ENCODE measurements at places on chromosomes 3 and 15. TPM values are rescaled to one million over a fixed set of nuclear protein-coding genes. Genes with fewer than 3 reads are reported as not detected.

DNA sequence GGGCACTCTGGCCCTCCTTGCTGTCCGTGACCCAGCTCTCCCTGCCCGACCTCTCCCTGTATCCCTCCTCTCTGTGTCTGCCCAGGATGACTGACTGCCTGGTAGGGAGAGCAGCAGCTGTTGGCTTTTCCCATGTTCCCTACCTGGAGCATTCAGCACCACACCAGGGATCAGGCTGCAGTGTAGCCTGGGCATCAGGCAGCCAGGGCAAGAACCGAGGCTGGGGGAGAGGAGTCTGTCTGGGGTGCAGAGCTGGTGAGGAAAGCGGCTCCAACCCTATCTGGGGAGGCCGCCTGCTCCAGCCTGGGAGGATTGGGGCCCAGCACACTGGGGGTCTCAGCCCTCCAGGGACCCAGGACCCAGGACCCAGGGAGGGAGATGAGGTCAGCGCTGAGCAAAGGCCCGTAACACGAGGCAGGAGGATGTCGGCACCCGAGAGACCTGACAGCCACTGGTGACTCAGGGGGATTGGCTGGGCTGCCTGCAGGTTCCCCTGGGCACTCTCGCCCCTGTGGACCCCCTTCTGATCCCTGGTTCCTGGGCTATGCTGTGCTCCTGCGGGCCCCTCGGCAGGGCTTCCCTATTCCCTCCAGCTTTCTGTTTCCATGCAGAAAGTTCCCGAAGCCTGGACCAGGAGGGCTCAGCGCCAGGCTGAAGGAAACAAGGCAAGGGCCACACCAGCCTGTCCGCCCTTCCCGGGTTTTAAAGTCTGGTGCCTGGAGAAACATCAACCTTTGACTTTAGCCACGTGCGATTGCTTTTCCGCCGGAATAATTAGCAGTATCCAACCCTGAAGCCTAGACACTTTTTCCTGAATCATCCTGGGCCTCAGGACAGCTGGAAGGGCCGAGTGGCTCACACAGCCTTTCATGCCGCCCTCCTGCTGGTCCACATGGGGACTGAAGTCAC, 128.2 kb upstream of the MEF2A start:
- no peak for DNase-seq

DNA sequence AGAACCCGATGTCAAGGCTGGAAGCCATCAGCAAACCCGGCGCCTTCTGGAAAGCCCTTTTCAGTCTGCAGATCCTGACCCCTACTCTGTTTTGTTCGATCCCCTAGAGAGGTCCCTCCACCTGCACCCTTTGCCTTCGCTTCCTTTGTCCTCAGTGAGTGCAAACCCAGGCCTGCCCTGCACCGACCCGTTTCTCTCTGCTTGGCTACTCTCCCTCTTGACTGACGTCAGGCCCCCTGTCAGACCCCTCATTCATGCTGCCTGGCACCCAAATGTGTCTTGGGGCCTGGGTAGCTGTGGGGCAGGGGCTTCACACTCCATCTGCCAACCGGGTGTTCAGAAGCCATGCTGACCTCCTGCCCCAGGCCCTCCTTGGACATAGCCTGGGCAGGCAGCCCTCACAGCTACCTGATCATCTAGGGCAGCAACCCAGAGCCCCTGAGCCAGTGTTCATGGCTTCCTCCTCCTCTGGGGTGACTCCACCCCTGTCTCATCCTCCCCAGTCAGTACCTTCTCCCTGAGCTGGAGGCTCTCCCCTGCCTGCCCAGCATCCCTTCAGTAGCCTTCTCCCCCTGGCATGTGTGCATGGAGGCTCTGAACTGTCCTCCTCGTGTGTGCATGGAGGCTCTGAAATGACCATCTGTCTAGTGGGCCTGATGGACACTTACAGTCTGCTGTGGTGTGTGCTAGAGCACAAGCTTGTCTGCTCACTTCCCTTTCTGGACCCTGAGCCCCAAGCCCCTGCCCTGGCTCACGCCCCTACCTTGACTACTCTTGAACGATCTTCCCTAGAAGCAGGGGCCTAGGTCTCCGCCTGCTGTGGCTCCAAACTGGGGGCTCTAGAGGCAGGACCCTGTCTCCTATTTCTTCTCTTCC, 69.4 kb downstream of the EXOG start:
- DNase-seq = no peak

DNA sequence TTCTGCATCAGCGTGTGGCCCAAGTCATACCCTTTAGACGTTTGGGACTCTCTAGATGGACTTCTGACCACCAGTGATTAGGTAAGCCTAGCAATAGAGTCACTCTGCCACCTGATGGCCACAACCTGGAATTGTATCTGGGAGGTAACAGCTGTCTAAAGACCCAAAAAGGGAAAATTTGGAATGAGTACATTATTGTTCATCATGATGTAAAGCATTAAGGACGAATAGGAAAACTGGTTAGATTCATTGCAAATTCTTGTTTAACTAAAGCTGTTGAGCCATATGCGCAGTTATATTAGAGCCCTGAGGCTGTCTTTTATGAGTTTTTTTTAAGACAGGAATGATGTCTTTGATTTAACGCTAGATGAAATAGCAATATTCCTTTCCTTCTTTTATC, 63.6 kb downstream of the FAM81A start:
- DNase-seq = no peak

GRCh38 chr3:128629936-128630335, 20.7 kb downstream of the RPN1 start:
- DNase-seq = no peak

- peak; percentile 73 for DNase-seq
Measured at GRCh38 chr3:47522082-47522987, 8.8 kb upstream of the ELP6 start.

DNA sequence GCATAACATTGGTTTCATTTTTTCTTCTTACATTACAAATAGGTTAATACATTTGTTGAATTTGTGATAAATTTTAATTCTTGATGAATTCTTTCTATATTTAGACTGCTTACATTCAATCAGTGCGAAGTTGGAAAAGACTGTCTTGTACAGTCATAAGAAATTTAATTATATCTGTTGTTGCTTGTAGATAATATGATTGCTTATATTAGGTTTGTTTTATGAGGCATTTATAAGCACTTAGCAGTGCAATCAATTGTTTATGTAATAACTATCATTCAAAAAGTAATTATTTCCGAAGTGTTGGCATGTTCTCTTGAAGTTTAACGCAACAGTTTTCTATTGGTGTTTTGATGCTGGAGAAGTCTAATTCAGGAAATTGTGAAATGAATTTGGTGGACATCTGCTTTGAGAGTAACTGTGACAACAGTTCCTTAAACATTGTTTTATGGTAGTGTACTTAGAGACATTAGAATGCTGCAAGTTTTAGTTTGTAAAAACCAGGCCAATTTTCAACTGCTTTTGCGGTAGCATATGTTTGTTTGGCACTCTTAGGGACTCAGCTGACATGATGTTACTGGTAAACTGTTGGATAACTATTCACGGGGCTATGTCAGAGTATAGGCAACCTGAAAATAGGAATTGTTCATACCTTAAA, 99.7 kb downstream of the NAALADL2 start:
- no peak for DNase-seq

The TNNC1 gene
- total RNA-seq = 2,841 TPM
